Stimulated activated CD8-positive, alpha-beta memory T cell treated with anti-CD3 and anti-CD28 coated beads, Interleukin-4, amount 100 ng/mL, for 48 hours (primary cell): ENCODE measurements at places on chromosomes 16 and 17.

- no peak for DNase-seq
Measured at GRCh38 chr17:50830352-50830751, 5.0 kb upstream of the WFIKKN2 start.

- DNase-seq: no peak
Measured at GRCh38 chr16:19137201-19138128, 23.7 kb downstream of the ITPRIPL2 start.

DNA sequence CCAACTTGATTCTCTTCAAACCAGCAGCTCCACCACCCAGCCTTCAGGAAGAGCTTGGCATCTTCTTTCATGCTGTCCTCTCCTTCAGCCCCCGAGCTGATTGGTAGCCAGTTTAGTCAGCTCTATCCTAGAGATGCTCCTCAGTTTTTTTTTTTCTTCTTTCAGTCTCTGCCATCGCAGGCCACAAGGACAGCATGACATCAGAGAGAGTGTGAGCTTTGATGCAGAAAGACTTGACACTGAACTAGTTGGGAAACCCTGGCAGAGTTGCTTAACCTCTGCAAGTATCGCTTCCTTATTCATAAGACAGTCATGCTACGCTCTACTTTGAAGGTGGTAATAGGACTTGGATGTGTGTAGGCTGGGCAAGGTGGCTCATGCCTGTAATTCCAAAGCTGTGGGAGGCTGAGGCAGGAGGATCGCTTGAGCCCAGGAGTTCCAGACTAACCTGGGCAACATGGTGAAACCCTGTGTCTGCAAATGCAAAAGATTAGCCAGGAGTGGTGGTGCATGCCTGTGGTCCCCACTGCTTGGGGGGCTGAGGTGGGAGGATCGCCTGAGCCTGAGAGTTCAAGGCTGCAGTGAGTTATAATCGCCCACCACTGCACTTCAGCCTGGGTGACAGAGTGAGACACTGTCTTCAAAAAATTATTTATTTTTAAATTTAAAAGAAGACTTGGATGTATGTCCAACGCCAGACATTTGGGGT, 2.6 kb downstream of the CD300LB start:
- DNase-seq: no peak

DNA sequence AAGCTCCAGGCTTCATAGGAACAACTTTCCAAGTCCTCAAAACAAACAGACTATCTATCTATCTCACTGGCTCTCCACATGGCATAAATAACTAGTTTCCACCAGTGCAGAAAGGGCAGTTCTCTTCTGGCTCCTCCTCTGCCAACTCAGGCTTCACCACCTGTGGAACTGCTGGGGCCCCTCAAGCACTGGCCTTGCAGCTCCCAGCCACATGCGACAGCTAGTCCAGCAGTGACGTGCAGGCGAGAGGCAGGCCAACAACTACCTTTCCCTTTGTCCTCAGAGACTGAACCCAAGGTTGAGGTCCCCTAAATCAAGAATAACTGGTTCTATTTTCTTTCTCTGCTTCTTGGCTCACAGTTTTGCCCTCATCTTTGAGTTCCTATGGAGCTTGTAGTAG, 137.6 kb downstream of the AATF start:
- DNase-seq: no peak

DNA sequence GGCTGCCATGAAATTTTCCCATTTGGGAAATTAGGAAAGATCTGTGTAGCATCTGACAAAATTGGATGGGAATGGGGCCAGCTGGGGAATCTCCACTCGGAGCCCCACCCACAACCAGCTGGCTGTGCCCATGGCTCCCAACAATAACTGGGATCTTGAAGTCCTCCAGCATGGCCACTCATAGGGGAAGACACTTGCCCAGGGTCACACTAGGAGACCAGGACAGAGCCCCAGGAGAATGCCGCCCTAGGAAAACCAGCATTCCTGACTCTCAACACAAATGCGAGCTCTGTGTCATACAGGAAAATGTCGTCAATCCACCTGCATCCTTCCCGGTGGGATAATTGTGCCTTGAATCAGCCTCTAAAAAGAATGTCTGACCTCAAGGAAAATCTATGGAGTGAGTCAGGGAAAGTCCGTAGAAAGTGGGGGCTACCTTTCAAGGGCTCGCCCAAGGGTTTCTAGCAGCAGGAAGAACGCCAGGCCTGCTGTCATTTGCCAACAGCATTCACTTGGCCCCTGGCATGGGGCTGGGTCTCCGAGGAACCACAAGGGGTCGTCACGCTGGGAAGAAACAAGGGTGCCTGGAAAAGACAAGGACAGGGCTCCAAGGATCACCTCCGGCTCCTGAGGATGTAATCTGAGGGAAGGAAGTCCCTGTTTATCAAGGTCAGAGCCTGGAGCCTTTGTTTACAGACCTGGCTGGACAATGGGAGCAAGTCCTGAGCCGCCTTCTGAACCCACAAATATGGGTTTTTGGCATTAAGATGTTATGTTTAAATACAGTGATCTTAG, 15.9 kb downstream of the CDH5 start:
- DNase-seq: no peak
